ENCODE measurements at places on chromosomes 7 and 10.

GRCh38 chr7:123792547-123792946 lies 43.7 kb upstream of the WASL start:
- ATAC-seq: peak; percentile 14

DNA sequence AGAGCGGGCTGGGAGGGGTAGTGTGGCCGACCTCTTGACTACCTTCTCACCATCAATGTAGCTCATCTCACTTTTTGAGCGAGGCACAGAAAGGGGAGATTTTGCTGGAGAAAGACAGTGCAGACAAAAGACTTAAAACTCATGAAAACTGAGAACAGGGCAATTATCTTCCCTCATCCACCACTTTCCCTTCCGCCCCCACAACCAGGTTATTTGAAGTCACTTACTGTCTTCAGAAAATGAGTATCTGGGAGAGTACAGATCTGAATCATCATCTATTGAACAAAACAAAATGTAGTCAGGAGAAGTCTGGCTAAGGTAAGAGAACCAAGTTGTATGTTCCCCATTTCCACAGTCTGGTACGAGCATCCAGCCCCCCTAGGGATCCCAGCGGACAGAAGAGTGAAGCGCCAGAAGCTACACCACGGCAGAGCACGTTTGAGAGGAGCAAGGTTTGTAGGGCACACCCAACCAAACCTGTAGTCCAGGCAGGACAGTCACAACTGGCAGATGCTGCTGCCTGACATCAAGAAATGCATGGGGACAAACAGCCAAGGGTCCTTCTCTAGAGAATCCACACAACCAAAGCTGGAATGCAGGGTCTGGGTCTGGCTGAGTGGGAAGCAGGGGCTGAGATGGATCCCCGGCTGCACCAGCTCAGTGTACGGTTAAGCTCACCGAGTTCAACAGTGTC lies 93.4 kb upstream of the PDLIM1 start:
- ATAC-seq: peak; percentile 82

DNA sequence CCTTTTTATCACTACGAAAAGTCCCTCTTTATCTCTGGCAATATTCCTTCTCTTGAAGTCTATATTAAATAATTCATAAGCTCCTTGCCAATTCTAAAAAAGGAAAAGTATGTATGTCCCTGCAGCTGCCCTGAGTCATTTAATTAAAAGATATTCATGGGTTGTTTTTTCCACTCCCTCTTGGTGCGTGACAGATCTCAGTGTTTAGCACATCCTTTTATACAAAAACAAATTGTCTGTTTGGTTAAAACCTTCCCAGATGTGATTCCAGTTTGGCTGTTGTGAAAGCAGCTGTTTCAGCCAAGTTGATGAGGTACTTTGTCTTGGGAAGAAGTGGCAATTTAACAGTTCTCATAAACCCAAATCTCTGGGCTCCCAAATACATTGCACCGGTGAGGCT lies 33.8 kb upstream of the PRLHR start:
- no peak for ATAC-seq

DNA sequence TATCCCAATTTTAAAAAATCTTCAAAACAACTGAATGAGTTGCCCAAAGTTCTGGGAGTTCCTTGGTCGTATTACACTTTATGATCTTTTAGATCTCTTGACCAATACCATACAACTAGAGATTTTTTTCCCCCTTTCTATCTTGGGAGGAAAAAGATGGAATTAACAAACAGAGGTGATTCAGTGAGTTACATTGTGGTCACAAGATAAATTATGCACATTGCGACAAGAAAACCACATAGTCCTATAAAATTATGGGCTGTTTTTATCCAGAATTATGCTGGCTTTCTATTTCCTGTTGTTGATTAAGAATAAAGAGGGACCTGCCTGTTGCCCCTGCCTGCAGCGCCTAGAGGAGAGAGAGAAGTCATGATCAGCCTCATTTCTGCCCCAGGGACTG lies 8.2 kb upstream of the SGPL1 start:
- ATAC-seq: no peak
